Stimulated activated CD4-positive, alpha-beta T cell treated with anti-CD3 and anti-CD28 coated beads, Interleukin-2, amount 100 ng/mL, for 48 hours (primary cell): ENCODE measurements at places on chromosomes 2 and 18.

GRCh38 chr18:47050468-47050867, 15.0 kb upstream of the ELOA2 start:
- peak; percentile 4 for DNase-seq

GRCh38 chr2:1088192-1088860, 137.7 kb downstream of the SNTG2 start:
- no peak for DNase-seq

DNA sequence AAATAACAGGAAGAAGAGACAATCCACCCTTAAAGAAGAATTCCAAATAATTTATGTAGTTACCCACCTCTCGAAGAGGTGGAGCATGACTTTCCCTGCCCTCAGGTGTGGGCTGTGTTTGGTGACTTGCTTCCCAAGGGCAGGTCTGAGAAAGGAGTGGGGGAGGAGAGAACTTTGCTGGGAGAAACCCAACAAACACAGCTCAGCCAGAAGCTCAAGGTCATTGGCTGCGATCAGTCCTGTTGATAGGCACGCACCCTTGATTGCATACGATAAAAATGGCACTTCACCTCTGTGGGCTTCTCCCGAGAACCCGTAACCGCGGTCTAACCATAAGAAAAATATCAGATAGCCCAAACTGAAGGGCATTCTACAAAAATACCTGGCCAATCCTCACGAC, 157.5 kb upstream of the ID2 start:
- no peak for DNase-seq

GRCh38 chr18:21167641-21168377, 56.2 kb upstream of the ROCK1 start:
- DNase-seq, result no peak

GRCh38 chr2:54103454-54104314, 11.7 kb upstream of the ACYP2 start:
- no peak for DNase-seq

DNA sequence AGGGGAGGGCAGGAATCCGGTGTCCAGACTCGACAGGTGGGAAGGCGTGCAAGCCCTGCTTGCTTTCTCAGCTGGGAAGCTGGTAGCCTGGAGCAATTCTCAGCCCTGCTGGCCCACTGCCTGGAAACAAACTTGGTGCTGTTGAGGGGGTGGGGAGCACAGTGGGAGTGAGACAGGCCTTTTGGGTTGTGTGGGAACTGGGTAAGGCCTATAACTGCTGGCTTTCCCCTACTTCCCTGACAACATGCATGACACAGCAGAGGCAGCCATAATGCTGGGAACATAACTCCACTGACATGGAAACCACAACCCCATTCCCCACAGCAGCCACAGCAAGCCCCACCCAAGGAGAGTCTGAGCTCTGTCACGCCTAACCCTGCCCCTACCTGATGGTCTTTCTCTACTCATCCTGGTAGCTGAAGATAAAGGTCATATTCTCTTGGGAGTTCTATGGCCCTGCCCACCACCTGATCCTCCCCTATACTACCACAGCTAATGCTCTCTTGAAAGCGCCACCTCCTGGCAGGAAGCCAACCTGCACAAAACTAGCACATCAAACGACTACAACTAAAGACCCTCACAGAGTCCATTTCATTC, 122.9 kb upstream of the ACVR1C start:
- DNase-seq, result peak; percentile 15

- DNase-seq, result no peak
Observed at GRCh38 chr2:181326661-181327060, 130.5 kb upstream of the ITGA4 start.

DNA sequence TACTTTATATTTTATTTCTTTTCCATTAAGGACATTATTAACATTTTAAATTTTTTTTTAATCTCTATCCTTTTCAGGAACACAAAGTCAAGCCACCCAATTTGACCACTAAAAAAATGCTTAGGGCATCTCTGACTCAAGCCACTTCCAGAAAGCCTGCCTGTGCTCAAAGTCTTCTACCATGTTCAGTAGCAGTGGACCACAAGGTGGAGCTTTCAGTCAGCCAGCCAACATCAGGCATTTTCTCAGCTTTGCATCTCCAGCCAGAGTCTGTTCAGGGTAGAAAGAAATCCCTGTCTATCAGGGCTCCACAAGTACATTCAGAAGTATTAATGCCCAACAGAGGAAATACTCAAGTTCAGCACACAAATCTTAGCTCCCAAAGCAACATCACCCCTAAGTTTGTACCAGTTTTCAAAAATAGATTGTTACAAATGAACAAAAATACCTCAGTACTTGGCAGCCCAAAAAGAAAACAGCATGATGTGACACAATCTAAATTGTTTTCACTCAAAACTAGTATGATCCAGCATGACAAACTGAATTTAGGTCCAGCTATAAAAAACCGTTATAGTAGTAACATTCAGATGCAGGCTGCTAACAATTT, 37.6 kb downstream of the C18orf63 start:
- peak; percentile 21 for DNase-seq

GRCh38 chr18:59547581-59548182, 149.5 kb downstream of the CCBE1 start:
- DNase-seq, result no peak

DNA sequence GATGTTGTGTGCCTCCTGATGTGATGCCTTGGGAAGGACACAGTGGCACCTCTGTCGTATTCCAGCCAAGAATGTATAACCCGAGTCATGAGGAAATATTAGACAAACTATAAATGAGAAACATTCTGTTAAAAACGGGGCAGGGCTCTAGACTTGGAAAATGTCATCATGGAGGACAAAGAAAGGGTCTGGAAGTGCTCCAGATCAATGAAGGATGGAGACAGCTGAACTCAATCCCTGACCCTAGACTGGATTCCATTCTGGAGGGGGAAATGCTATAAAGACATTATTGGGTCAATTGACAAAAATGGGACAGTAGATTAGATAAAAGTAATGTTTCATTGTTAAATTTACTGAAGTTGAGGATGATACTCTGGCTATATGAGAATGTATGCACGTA, 92.1 kb downstream of the SLC4A3 start:
- no peak for DNase-seq

- DNase-seq, result no peak
Observed at GRCh38 chr2:120776649-120777048, 41.0 kb downstream of the GLI2 start.

- no peak for DNase-seq
Observed at GRCh38 chr2:215885536-215885935, 127.8 kb downstream of the MREG start.

DNA sequence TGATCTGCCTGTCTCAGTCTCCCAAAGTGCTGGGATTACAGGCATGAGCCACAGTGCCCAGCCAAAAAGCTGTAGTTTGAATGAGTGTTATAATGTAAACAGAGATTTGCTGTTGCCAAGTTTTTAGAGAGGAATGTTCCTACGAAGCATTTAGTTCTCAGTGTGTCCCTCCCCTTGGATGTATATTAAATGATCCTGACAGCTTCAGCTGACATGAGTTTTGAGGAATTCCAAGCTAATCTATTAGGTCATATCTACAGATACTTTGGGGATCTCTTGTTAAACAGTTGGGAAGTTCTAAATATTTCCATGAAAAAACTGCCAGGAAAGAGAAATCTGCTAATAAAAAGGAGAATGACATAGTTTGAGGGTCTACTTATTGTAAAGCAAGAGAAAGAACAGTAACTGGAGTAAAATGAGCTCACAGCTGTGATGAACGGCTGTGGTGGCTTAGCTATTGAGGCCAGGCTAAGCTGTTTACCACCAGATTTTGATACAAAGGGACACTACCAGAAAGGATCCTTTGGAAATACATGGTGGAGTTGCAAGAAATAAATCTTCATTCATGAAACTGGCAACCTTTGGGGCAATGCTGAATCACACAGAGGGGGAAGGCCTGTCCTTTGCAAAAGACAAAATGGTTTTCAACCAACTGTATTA, 2.6 kb upstream of the STON1 start:
- DNase-seq, result no peak

GRCh38 chr2:168587307-168587706, 131.2 kb downstream of the CERS6 start:
- DNase-seq, result no peak
